ENCODE measurements at places on chromosomes 13 and 19.

DNA sequence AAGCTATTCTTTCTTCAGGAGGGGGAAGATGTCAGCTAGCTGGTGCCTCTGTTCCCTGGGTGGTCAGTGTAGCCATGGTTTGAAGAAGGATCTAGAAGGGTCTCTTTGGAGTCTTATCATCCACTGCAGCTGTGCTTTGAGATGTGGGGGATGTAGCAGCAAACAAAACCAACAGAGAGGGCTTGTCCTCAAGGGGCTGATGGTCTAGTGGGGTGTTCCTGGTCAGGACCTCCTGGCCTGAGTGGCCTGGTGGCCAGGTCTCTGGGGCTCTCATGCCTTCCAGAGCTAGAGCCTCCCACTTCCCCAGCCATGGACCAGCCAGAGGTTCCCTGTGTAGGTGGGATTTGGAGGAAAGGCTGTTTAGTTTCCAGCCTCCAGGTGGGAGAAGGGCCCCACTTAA, 40.3 kb downstream of the LYL1 start:
- DNase-seq, result no peak

DNA sequence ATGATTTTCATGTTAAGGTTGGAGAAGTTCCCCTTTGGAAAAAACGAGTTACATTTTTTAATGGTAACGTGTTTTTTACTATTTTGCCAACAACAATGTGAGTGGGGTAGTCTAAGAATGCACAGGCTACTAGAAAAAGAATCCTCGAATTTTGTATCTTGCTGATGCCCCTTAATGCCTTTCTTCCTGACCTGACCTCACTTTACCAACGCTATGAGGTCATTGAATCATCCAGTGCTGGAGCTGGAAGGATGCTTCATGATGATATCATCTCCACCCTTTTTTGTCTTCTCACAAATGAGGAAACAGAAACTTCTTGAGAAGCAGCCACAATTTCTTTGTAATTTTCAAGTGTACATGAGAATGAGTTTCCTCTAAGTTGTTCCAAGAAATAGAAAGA, 8.2 kb upstream of the UBL3 start:
- DNase-seq, result no peak

DNA sequence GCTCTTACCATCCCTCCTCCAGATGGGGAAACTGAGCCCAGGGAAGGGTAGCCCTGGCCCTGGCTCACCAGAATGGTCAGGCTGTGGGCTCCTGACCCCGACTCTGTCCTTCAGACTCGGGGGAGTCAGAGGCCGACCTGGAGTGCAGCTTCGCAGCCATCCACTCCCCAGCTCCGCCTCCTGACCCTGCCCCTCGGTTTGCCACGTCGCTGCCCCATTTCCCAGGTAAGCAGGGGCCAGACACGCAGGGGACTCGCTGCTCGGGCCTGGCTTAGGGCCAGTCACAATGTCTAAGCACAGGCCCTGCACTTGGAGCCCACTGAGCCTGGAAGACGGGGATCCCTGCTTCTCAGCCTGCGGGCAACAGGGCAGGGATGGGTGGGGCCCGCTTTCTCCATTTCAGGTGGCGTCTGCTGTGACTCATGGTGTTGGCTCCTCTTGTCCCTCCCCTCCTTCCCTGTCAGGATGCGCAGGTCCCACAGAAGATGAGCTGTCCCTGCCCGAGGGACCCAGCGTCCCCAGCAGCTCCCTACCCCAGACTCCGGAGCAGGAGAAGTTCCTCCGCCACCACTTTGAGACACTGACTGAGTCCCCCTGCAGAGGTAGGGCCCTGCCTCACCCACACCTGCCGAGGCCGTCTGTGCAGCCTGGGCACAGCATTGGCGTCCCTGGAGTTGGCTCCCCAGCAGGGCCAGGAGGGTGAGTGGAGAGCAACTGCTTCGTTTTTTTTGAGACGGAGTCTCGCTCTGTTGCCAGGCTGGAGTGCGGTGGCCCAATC, 9.2 kb upstream of the OVOL3 start:
- no peak for DNase-seq

- no peak for DNase-seq
Measured at GRCh38 chr19:48918801-48919247, 14.7 kb upstream of the DHDH start.

- no peak for DNase-seq
Measured at GRCh38 chr13:50629966-50630365, 213.5 kb downstream of the DLEU7 start.

- DNase-seq, result no peak
Measured at GRCh38 chr19:48283908-48284307, 14.0 kb downstream of the ZNF114 start.

- no peak for DNase-seq
Measured at GRCh38 chr13:93145199-93145598, 81.4 kb upstream of the GPC6 start.

DNA sequence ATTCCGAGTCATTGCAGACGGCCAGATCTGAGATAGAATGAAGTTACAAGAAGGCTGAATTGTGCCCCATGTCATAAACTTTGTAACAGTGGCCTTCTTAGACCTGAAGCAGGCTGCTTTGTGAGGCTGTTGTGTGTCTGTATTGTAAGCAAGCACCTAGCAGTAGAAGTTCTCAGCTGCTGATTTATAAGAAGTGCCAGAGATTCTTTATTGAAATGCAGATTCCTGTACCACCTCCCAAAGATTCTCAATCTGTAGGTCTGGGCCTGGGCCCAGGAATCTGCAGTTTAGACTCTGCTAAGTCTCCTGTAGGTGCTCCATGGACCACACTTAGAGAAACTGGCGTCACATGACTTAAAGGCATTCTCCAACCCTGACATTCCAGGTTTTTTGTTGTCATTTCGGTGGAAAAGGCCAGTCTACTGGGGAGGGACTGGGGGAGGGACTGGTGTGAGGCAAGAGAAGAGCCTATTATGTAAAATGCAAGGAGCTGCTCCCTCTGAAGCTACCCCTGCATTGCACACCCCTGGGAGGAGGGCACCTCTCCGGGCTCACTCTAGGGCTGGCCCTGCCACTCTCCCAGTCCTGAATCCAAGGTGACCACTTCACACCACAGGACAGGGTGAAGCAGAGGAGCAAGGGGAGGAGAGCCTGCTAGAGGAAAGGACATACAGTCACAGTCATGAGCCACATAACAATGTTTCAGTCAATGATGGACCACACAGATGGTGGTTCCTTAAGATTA, 769 bp upstream of the TMEM272 start:
- no peak for DNase-seq

All from activated T-helper 1 cell treated with anti-CD3 and anti-CD28 coated beads, Interleukin-2, amount 50 U/mL, for 16 hours (primary cell).